Activated T-cell treated with anti-CD3 and anti-CD28 coated beads for 24 hours (primary cell): ENCODE measurements at places on chromosomes 7 and 10.

DNA sequence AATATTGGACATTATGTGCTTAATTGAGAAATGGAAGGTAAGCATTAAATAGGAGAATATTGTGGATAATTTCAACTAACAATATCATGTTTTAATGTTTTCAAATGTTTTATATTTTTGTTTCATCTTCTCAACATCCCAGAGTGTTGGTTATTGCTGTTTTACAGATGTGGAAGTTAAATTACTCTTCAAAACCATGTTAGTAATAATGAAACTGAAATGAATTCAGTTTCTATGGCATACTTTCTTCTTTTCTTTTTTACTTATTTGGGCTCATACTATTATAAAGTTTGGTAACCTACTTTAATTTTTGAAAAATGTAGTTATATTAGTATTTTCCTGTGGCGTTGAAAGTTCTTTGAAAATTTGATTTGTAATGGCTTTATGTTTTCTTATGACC lies 4.2 kb downstream of the GLRX3 start:
- DNase-seq, result no peak

GRCh38 chr7:2011266-2012043 lies 221.3 kb downstream of the MAD1L1 start:
- DNase-seq, result no peak

GRCh38 chr7:110841840-110842545 lies 248.9 kb upstream of the LRRN3 start:
- no peak for DNase-seq

- DNase-seq, result no peak
Observed at GRCh38 chr7:102210787-102211186, 75.9 kb upstream of the SH2B2 start.

DNA sequence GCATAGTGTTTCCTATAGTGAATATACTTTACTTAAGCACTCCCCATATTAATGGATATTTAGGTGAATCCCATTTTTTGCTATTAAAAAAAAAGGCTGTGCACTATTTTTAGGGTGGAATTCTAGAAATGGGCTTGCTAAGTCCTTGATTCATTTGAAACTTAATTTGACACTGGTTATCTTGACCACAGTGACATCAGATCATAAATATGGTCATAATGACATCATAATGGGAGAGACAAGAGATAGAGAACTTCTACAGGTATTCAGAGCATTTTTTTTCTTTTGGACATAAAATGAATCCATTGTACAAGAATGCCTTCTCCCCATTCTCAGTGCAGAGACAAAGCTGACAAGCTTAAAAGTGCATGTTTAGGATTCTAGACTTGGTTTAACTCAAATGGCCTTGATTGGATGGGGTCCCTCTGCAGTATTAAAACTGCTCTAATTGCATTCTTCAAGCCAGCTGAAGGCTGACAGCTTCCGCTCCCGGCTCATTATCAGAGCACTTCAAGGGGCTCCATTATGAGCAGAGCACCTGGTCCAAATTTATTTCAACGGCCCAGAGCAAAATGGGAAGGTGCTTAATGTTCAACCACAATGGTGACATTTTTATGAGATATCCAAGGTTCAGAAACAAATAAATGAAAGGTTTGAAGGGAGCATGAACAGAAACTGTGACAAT lies 104.8 kb downstream of the JAZF1 start:
- no peak for DNase-seq

GRCh38 chr7:14666304-14666703 lies 236.2 kb downstream of the DGKB start:
- no peak for DNase-seq

DNA sequence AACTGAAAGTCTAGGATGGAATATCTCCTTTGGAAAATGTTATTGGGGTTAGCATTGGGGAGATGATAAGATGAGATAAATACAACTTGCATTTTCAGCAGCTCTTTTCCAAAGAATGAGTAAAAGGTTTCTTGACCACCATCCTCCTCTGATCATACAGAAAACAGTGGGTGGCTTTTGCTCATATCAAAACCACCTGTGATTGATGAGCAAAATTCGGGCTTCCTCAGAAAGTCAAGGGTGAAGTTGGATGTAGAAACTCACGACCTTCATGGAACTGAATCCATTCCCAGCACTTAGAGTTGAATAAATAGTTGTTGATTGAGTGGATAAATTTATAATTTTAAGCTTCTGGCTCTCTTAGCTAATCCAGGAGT lies 158.4 kb downstream of the DNAJB6 start:
- peak; percentile 36 for DNase-seq

- DNase-seq, result no peak
Observed at GRCh38 chr7:31120800-31121513, 68.8 kb downstream of the ADCYAP1R1 start.

DNA sequence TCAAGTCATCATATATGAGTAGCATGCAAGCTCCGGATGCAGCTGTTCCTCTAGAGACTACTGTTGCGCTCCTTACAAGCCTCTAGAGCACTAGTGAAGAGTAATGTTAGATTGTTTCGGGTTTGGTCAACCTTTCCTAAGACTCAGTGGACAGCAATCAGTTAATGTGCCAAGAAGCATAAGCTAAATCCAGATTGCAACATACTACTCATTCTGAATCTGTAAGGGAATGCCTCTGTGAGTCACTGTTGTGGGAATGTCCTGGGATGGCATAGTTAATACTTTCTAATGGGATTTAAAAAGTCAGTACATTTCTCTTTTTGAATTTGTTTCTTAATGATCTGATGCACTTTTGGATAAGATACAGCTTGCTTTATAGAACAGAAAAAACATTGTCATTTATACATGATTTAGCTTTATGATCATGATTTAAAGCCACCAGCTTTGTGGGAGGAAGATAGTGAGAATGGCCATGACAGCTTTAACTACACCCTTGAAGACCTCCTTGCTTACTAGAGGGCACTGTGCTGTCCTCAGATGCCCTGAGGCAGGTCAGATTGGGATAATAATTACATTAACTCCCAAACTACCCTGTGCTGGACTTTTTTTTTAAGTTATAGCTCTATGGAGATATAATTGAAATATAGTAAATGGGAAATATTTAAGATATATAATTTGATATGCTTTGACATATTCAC lies 138.4 kb downstream of the SDK1 start:
- no peak for DNase-seq

- no peak for DNase-seq
Observed at GRCh38 chr10:93309062-93309461, 173.1 kb downstream of the MYOF start.

DNA sequence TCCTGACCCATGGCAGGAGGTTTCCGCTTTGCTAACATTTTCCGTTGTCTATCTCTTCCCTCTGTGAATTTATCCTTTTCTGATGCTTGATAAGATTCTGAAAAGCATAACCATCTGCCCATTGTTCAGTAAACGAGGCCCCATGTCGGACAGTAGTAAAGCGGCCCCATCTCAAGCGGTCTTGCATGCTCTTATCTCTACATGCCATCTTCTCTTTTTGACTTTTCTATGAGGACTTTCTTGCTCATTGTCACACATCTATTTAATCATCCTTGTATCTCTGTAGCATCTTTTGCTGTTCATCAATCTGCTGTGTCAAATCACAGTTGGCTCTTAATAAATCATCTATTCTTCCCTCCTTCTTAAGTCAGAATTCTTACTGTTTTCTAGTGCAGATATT lies 37.6 kb downstream of the ZNF248 start:
- DNase-seq, result no peak

GRCh38 chr10:121436630-121437341 lies 161.5 kb downstream of the FGFR2 start:
- DNase-seq, result no peak

- no peak for DNase-seq
Observed at GRCh38 chr7:98459529-98459928, 58.6 kb upstream of the BAIAP2L1 start.

- DNase-seq, result no peak
Observed at GRCh38 chr7:111352319-111352718, 210.0 kb downstream of the IMMP2L start.

- DNase-seq, result no peak
Observed at GRCh38 chr7:43615558-43616145, 32.7 kb downstream of the STK17A start.

- no peak for DNase-seq
Observed at GRCh38 chr10:13822490-13822889, 235.7 kb downstream of the PRPF18 start.

DNA sequence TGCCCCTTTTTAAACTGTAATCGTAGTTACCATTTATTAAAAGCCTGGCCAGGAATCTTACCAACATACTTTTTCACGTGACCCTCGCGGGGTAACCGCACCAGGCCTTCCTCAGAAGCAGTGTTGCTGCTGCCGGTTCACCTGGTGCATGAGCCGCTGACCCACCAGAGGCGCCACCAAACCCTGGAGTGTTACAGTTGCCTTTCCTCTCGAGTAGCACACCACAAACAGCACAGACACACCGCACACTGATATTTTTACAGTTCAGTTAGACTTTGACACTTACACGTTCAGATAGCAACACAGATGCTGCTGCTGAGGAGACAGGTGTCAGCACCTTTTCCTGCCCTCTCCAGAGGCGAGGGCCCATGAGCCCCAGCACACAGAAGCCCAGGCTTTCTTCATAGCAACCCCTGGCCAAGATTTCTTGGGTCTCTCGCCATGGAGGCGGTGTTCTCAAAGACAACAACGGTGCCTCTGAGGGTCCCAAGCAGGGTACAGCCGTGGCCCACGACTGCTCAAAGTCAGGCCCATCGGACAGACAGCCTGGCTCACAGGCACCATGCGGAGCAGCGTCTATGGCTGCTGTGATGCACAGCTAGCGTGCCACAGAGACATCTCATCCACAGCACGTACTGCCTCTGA lies 123.1 kb downstream of the DIP2C start:
- DNase-seq, result no peak

- no peak for DNase-seq
Observed at GRCh38 chr7:132140341-132140740, 435.9 kb downstream of the PLXNA4 start.
